Adipocyte (in vitro differentiated cells): ENCODE measurements at places on chromosomes 4 and X.

DNA sequence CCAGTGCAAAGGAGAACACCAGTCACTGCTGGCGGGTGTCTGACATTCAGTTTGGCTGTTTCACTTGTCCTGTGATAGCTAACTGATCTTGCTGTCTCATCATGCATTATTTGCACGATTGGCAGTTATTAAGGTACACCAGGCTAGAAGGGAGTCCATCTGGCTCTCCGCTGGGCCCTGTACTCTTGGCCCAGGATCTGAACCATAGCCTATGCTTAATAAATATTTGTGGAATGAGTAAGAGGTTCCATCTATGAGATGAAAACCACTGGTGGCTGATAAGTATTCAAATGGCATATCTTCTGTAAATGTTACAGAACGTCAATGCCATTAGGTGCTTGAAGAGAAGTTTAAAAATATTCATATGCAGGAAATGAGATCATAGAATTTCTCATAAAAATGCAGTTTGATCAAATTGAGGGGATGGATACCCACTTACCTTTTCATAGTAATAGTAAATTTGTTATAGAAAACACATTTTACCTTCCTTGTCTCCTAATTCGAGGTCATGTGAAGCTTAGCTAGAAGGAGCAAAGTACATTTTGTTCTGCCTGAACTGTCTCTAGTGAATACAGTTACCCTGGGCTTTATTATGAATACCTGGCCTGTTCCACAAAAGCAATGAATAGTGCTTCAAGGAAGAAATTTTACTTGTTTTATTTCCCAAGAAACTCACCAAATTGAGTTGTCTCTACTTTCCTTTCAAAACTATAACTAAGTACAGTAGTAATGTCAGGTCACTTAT lies 213.5 kb downstream of the CBR4 start:
- no peak for DNase-seq

GRCh38 chr4:15043226-15043625 lies 40.9 kb downstream of the CPEB2 start:
- DNase-seq: no peak

GRCh38 chr4:73869130-73870055 lies at the start of gene CXCL1:
CXCL1 (plus strand) TSS chr4:73869393; CDS start chr4:73869471, 78 bp downstream.
- peak; percentile 62 for DNase-seq

DNA sequence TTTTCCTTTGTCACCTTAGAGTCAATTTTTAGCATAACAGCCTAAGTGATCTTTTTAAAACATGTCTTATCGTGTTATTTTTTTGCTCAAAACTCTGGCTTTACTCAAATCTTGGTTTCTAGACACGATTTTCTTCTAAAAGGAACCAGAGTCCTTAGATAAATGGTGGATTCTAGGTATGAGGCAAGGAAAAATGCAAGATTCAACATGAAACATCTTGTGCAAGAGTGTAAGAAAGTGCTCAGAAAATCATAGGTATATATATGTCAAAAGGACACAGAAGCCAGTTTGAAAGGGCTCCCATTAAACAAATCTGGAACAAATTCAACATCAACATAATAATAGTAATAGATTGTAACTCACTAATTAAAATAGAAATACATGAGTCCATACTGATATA lies 8.1 kb upstream of the ADGRG4 start:
- no peak for DNase-seq

GRCh38 chr4:104966349-104967033 lies 180.2 kb upstream of the TET2 start:
- DNase-seq: peak; percentile 47

DNA sequence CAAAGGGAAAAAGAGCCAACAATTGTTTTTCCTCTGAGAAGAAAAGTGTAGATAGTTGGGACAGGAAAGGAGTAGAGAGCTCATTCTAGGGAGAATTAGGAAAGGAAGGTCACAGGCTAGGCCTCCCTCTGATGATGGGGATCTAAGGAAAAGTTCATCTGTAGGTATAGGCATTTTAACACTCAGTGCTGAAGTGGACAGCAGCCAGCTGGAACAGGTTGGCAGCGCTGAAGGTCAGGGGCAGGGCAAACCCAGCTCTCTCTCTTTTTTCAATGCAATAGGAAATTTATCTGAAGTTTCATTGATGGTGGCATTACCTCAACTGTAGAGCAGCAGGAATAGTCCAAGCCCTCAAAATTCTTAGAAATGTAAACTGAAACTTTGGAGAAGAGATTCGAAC lies 98.5 kb upstream of the ETNPPL start:
- DNase-seq: peak; percentile 30

DNA sequence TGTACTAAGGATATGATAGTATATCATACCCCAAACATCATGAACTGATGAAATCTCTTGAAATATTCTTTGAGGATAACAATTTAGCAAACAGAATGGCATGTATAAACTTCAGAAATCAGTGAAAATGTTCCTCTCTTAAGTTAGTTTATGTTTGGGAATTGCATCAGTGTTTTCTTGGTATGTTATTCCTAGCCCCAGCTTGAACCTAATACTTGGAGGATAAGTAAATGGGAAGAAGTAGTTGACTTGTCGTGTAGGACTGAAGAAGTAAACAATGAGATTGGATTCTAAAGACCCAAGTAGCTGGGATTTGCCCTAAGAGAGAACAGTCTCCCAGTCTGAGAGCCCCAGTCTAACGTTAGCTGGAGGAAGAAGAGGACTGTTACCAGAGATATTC lies 355.7 kb downstream of the GALNTL6 start:
- peak; percentile 93 for DNase-seq

DNA sequence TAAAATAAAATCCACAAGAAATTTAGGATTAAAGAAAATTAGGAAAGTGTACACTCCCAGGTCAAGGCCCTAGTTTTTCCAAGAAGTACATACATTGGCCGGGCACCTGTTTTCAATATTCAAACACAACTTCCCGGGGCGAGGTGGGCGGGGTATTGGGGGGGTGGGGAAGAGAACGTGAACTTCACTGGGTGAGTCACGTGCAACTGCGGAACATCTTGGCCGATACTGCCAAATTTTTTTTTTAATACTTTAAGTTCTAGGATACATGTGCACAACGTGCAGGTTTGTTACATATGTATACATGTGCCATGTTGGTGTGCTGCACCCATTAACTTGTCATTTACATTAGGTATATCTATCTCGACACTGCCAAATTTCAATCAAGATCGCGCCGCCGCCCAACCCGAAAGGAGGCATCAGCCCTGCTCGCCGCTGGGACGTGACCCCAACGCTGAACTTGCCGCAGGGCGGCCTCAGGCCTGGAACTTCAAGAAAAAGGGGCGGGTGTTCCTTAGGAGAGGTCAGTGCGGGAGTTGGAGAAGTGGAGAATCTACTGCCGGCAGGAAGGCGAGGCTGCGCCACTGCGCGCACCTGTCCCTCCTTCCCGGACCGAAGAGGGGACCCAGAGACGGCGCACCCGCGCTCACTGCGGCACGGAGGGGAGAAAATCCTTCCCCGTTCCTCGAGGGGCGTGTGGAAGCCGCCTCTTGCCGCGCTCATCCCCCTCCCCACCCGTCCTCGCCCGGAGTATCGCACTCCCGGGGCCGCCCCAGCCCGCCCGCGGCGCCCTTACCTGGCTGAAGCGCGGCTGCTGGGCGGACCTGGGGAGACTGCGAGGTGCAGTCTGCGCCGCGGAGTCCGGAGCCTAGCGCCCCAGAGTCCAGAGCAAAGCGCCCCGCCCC lies at the start of gene TEC:
Gene TEC (minus strand): TSS at position 883 of the 905 bp plus-strand sequence. CDS start 41,224 bp downstream, outside the sequence.
- peak; percentile 45 for DNase-seq

DNA sequence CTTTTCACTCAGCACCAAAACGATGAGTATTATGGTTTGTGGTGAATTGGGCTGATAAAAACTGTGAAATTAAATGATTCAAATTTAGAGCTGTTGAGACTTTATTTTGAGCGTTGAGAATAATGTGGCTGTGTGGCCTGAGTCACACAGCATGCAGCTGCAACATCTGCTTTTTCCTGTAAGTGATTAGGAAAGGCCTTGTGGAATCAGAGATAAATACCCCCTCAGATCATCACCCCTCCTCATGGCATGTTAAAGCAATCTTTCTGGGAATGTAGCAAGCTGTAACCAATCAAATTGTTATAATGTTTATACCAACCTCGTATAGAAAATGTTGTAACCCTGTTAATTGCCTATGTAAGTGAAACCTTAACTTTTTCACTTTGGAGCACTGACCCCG lies 90.0 kb upstream of the GRPR start:
- peak; percentile 64 for DNase-seq
